ENCODE measurements at places on chromosomes 2 and 18.

DNA sequence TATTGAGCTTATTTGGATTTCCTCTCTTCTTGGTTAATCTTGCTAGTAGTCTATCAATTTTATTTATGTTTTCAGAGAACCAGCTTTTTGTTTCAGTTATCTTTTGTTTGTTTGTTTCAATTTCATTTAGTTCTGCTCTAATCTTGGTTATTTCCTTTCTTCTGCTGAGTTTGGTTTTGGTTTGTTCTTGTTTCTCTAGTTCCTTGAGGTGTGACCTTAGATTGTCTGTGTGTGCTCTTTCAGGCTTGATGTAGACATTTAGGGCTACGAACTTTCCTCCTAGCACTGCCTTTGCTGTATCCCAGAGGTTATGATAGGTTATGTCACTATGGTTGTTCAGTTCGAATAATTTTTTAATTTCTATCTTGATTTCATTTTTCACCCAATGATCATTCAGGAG, 141.6 kb downstream of the ZNF236 start:
- no peak for DNase-seq

DNA sequence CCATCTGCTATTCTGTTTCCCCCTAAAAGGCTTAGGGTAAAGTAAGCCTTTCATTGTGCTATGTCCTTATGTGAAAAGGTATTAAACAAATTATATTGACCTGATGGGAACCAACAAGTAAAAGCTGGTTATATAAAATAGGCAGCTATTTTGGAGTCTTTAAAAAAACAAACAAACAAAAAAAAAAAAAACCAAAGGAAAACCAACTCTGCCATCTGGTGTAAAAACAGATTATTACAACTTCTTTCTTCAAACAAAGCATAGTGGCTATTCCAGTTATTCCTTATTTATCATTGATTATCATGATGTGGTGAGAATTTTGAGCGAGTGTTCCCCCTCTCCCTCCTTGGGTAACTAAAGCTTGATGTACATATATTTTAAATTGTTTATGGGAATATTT, 122.3 kb upstream of the FHL2 start:
- DNase-seq, result peak; percentile 10

GRCh38 chr18:32629981-32630700, 142.7 kb downstream of the KLHL14 start:
- DNase-seq, result no peak

DNA sequence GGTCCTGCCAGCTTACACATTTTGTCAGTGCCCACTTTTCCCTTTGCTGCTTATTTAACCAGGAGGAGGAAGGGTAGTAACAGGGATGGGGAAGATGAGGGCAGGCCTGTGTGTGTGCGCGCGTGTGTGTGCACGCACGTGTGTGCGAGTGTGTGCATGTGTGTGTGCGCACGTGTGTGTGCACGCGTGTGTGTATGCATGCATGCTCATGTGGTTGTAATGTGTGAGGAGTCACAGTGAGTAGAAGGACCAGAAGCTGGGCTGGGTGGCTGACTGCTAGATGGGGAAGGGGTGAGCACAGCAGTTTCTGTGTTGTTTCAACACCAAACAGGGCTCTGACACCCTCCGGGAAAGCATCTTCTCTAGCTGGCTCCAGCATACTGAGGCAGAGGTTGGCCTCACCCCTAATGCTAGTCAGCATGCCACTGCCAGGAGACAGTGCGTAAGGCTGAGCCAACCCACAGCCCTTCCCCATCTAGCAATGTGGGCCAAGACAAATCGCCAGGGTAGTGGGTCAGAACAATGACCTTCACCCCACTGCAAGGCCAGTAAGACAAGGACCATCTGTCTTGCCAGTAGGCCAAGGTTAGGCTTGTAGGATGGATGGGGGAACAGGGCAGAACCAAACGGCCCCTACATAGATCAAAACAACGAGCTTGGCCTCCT, 218.7 kb upstream of the SMAD2 start:
- no peak for DNase-seq

DNA sequence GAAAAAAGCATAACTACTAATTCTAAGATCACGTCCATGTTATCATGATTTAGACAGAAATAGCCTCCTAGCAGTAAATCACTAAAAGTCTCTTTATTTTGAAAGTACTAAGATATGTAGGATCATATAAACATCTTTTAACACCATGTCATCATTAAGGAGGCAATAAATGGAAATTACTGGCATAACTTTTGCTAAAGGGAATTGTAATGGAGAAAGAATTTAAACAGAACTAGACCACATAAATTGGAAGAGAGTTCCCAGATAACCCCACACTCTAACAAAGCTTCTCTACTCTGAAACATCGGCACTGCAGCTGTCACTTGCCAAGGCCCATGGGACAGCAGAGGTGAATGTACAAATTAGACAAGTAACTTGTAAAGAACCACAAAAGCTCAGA, 29.5 kb downstream of the STK39 start:
- DNase-seq, result no peak

DNA sequence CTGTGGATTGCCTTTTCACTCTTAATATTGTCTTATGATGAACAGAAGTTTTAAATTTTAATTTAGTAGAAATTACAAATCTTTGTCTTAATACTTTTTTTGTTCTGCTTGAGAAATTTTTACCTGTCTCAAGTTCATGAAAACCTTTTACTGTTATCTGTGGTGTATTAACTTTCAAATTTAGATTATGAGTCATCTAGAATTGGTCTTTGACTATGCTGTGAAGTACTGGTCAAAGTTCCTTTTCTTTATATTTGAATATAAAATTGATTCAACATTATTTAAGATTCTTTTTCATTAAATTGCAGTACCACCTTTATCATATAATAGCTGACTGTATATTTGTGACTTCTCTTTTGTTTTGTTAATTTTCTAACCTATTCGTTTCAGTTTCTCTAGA, 1385.5 kb upstream of the ZEB2 start:
- no peak for DNase-seq

- no peak for DNase-seq
Observed at GRCh38 chr2:235463893-235464292, 29.9 kb upstream of the AGAP1 start.

DNA sequence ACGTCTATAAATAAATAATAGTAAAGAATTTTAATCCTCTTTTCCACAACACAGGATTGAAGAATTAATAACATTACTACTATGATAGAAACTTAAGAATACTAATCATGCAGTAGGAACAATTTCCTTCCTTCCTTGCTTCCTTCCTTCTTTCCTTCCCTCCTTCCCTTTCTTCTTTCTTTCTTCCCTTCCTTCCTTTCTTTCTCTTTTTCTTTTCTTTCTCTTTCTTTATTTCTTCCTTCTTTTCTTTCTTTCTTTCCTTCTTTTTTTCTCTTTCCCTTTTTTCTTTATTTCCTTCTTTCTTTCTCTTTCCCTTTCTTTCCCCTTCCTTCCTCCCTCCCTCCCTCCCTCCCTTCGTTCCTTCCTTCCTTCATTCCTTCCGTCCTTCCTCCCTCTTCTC, 77.6 kb downstream of the SCN3A start:
- DNase-seq, result no peak

- DNase-seq, result no peak
Observed at GRCh38 chr2:173855661-173856060, 109.5 kb downstream of the SP3 start.

GRCh38 chr2:28658369-28658768, 93.3 kb upstream of the PPP1CB start:
- DNase-seq, result no peak

- DNase-seq, result no peak
Observed at GRCh38 chr2:99275882-99276281, 20.4 kb upstream of the LYG2 start.

GRCh38 chr2:240357641-240358012, 77.8 kb upstream of the GPC1 start:
- DNase-seq, result no peak

- no peak for DNase-seq
Observed at GRCh38 chr2:211367293-211367692, 810.9 kb downstream of the CPS1 start.

- DNase-seq, result no peak
Observed at GRCh38 chr18:45090526-45091140, 409.9 kb downstream of the SETBP1 start.

GRCh38 chr18:48922801-48923730, 27.7 kb downstream of the SMAD7 start:
- DNase-seq, result peak; percentile 33

DNA sequence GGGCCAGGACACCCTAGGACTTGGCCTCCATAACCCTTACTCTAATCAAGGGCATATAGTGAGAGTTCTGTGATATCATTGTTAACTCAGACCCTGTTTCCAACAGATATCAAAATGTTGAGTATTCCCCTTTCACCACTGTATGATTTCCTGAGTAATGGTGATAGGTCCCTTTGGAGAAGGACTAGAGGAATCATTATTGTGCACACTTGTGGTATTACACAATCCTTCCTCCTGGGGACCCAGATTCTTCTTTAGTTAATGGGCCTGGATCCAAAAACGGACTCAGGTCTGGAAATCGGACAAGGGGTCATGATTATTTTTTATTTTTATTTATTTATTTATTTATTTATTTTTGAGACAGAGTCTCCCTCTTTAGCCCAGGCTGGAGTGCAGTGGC, 23.5 kb downstream of the PRKRA start:
- DNase-seq, result no peak

DNA sequence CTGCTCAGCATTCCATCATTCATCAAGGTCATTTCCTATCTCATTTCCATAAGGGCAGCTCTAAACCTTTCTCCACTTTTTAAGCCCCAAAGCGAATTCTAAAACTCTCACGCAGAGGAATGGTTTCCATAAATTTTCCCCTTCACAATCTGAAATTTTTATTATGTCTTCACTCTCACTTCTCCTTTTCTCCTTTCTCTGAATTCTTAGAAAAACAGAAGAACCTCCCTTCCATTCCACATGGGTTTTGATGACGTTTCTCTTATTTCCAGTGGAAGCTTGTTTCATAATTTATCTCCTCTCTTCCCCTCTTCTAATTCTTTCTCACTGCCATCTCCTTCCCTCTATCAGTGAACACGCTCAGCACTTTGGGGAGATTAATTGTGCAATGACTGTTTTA, 97.3 kb downstream of the SPATS2L start:
- DNase-seq, result no peak

DNA sequence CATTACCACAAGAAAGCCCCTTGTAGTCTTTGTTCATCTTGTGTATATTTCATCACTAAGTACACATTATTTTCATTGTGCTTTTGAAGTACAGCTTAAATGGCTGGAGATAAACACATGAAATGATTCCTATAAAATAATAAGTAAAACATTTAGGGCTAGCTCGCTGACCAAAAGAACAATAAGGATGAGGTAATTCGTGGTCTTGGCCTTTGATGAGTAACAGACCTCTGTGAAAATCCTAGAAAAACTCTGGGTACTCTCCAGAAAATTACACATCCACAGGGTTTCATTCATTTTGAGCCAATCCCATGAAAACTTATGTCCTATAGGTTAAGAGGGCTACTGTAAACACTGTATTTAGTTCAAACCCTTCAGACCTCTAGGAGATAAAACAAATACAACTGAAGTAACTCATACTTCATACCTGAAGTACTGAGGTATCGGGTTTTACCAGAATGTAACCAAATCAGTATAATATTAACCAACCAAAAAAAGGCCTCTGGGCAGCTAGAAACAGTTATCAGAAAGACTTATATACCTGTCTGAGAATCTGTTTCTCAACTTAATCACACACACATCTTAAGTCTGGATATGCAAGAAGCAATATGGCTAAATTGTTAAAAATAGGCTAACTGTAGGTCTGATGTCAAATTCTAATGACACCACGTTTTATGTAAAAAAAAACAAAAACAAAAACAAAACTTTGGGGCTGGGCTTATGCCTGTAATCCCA, 31.0 kb downstream of the CFAP36 start:
- no peak for DNase-seq

DNA sequence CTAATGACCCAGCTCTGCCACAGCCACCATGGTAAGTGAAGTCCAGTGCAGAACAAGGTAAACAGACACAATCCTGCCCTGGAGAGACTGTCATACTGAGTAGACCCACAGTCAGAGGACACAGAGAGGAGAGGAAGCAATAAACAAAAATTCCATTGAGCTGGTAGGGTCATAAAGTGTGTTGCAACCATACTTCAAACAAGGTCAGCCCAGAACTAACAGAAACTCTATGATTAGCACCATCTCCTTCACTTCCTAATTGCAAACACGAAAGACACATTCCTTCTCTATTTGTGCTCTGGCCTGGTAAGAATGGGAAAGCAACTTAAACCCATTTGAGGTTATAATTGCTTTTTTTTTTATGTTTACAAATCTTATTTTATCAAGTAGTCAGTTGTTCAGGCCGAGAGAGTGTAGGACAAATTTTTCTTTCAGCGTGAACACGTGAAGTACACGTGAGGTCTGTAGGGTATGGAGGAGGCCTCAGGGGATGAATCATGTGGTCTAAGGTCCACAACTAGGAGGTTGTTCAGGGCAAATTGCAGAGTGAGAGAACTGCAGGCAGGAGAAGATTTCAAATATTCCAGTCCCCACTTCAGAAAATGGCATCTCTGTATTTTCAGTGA, 71.4 kb upstream of the GLS start:
- no peak for DNase-seq

DNA sequence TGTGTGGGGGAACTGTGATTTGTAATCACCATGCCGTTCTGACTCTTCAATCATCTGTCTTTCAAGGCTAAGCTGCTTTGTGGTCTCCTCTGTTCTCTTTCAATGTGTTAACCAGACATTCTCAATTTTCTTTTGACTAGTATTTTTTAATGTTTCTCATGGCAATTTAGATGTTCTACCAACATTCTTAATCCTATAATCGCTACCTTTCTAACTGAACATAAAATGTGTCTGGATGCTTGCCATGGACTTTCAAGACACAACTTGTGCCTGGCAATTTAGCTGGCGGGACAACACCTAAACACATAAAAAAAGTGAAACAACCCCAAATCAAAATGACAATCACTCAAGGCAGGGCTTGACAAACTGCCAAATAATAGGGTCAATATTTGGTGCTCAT, 135.0 kb upstream of the ACKR3 start:
- DNase-seq, result no peak

- no peak for DNase-seq
Observed at GRCh38 chr2:120972286-120972685, 236.6 kb downstream of the GLI2 start.

DNA sequence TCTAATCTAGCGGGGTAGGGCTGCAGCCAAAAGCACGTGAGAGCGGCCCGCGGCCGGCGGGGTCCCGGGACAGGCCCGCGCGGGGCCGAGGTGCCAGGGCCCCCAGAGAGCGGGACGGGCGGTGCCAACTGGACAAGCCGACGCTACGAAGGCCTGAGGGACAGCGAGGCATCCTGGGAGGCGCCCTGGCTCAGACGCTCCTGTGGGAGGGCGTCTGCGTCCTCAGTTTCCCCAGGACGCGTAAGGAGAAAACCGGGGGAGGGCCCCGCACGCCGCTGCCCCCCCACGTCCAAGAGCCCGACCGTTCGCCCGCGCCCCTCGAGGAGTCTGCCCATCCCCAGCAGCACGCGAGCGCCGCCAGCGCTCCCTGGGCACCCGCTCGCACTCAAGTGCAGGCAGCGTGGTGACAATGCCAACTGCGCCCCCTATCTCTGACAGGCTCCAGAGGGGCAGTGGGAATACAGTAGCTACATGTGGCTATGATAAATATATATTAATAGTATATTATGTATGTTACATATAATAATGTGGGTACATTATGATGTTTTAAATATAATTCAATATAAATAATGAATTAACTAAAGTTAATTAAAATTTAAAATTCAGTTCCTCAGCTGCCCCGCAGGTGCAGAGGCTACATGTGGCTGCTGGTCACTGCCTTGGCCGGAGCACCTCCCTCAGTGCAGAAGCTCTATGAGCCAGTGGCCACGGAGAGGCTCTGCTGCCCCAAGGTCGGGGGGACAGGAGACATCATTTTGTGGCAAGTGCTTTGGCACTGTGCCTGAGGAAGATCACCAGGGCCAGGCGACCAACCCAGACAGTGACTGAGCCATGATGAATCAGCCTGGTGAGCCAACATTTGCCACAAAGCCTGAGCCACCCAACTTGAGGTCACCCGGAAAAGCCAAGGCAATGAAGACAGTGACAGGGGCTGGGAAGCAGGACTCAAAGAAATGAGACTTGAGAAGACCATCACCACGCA, 5.5 kb upstream of the SFT2D3 start:
- DNase-seq, result no peak

All from ELF-1 (cell line).